Uterus (tissue), 4 donors: ENCODE measurements at places on chromosomes 4 and X.

DNA sequence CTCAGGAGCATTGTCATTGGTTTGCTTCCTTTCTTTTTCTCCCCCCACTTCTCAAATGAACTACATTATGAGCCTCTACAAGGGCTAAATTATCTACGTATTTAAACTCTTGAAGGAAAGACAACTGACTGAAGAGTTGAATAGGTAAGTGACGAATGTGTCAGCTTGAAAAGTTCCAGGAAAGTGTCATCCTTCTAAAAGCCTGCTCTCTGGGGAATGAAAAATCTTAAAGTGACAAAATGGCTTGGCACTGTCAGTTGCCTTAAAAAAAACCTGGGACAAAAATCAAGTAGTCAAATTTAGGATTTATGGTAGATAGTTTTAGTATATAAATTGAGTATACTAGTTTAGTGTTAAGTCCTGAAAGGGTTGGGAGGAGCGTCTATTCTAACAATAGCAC lies 173.9 kb upstream of the NDP start:
- no peak for DNase-seq

DNA sequence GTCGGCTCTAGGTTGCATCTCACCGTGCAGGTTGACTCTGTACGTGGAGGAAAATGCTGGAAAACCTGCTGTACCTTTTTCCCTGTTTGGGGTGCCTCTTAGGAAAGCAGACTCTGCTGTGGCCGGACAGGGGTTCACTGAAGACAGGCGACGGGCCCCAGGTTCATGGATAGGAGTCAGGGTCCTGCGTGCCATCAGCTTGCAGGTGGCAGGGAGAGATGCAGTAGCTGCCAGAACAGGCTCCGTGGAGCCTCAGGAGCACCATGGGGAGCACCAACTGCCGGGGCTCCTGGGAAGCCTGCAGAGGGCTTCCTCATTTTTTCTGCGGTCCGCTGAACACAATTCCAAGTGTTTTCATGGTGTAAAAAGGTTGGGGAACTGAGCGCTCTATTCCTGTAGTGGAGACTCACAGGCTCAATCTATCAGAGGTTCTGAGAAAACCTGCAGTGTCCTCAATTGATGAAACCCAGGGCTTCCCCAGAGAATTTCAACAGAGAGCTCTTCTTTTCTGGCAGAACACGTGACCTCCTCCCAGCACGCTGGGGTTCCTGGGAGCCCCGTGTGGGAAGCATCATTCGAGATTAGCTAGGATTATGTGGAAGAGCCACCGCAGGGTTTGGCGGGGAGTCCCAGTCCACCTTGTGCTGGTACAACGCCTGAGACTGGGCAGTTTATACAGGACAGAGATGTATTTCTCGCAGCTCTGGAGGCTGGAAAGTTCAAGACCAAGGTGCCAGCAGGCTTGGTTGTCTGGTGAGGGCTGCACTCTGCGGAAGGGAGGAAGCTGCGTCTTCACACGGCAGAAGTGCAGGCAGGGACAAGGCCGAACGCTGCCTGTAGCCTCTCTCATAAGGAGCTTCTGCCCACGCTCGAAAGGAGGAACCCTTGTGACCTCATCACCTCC lies 1.6 kb downstream of the HTRA3 start:
- DNase-seq: no peak

GRCh38 chr4:2305766-2306501 lies 44.0 kb upstream of the MXD4 start:
- DNase-seq: no peak

GRCh38 chrX:314049-314448 lies 4.5 kb downstream of the GTPBP6 start:
- no peak for DNase-seq

GRCh38 chr4:107379054-107379869 lies 340.8 kb downstream of the PAPSS1 start:
- DNase-seq: no peak

DNA sequence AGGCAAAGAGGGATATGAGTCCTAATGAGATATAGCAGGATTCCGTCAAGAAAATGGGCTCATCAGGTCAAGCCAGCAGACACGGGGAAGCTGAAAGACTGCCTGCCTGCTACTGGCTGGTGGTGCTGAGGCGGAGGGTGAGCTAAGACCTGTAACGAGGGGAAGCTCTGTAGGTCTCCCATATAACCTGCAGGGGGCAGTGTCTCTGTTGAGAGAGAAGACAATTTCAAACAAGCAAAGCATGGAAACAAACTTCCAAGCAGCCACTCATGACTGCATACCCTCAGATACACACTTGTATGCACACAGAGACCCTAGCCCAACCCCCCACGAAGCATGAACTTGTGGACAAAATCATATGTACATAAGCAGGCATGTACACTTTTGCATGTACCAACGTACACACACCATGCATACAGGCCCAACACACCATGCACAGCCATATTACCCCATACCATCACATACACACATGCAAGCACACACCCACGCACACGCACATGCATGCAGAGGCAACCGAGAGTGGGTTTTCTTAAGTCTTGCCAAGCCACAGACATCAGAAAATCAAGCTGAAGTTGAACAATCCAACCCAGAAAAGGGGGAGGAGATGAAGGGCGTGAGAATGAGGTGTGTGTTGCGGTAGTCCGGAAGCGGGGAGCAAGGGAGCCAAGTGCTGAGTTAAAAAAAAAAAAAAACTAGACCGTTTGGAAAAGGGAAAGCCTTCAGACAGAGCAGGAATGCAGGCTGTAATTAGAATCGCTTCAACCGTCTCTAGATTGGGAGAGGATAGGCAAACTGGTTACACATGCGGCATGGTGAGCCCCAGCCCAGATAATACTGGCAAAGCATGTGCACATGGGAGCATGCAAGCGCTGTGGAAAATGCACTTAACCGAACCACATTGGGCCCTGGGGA lies 71.0 kb downstream of the PJA1 start:
- peak; percentile 66 for DNase-seq

GRCh38 chr4:168868044-168868781 lies 141.8 kb downstream of the CBR4 start:
- no peak for DNase-seq

DNA sequence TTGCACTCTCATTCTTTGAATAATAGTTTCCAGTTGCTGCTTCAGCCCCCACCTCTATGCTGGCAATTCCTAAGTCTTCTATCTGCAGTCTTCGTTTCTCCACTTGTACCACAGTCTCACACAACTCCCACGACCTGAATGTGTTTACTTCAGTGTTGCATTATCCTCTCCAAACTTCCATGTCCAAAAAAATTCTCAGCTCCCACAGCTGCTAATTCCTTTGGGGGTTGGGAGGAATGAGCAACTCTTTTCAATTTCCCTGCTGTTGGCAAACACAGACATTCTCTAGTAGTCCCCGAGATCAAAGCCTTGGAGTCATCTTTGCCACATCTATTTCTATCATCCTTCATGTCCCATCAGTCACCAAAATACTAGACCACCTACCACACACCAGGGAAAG lies 14.4 kb upstream of the CDS1 start:
- no peak for DNase-seq

DNA sequence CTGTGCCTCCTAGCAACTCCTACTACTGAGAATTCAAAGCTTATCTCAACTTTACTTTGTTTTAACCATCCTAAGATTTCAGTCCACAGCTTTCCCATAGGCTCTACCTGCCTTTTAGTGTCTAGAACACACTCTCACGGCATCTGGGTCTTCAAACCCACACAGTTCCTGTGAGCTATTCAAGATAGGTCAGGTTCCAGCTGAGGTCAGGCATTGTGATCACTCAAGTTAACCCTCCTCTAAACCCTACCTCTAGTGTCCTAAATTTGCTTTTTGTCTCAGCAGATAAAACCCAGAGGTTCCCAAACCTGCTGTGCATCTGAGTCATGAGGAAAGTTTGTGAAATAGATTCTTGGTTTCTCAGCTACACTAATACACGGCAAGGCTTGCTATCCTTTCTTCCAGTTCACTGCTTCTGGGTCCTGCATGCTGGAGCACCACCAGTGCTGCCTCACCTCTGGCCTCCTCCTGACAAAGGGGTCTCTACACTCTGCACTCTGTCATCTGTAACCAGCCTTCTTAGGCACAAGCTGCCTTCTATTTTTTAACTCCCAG lies 324.6 kb upstream of the MAGEB2 start:
- DNase-seq: no peak

- DNase-seq: no peak
Observed at GRCh38 chr4:23911675-23912455, 22.0 kb upstream of the PPARGC1A start.
